ENCODE measurements at places on chromosomes 7 and 10.

- no peak for DNase-seq
Measured at GRCh38 chr7:25839084-25839769, 312.8 kb upstream of the NFE2L3 start.

DNA sequence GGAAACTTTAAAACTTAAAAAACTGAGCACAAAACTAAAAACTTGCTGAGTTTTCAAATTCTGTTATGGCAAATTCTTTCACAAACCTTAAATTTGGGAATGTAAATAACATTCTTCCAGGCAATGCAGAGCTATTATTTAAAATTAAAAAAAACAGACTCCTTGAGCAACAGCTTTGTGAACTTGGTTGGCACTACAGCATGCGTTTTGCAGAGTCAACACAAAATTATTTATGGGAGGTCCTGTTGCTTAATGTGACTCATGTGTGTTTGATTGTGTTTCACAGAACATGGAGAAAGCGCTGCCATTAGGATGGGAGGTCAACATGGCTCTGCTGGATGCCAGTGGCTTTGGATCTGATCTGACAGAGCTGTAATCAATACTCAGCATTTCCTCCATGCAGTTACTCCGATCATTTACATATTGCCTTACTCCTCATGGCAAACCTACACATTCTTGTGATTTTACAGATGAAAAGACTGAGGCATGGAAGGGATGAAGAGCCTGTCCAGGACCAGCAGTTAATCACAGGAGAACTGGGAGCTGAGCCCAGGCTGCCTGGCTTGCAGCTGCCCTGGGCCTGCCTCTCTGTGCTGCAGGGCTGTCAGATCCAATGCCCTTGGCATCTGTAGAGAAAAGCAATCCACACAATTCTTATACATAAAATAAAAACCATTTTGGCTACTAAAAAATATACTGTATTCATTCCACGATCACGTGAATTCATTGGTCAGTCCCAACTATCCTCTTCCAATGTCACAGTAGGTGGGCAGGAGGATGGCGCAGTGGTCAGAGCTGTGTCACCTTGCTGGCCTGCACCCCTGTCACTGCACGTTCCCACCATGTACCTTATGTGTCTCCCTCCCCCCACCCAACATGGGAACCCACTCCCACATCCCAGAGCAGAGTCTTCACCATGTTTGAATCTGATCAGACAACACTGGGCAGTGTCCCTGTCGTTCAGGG is 200.9 kb downstream of the CXCL12 start:
- DNase-seq: no peak

GRCh38 chr7:55199418-55199817 is 165.7 kb upstream of the LANCL2 start:
- no peak for DNase-seq

DNA sequence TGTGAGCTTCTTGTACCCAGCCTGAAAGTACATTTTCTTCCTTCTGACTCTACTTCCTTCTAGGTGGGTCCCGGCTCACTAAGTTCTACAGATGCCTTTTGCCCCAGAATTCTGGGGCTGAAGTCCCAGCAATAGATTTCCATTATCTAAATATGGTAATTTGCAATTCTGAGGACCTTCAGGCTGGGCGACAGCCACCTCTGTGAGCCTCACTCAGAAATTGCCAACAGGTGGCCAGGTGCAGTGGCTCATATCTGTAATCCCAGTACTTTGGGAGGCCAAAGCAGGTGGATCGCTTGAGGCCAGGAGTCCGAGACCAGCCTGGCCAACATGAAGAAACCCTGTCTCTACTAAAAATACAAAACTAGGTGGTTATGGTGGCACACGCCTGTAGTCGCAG is 23.7 kb downstream of the CREM start:
- no peak for DNase-seq

GRCh38 chr7:120860156-120860555 is 2.2 kb upstream of the TSPAN12 start:
- DNase-seq: no peak

DNA sequence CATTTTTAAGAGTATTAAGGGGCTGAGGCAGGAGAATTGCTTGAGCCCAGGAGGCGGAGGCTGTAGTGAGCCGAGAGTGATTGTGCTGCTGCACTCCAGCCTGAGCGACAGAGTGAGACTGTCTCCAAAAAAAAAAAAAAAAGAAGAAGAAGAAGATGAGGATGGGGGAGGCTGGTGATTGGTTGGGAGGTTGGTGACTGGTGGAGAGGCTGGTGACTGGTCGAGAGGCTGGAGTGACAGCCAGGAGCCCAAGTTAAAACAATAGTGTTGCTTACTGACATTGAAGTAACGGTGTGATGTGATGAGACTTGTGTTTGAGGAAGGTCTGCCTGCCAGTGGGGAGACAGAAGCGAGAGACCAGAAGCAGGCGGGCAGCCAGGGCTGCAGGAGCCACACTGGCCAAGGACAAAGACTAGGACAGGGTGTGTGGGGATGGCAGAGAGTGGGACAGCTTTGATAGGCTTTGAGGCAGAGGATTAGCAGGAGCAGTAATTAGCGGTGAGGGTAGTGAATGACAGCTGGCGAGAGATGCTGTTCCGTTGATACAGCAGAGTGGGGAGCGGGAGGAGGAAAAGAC is 4.9 kb downstream of the SRRT start:
- no peak for DNase-seq

DNA sequence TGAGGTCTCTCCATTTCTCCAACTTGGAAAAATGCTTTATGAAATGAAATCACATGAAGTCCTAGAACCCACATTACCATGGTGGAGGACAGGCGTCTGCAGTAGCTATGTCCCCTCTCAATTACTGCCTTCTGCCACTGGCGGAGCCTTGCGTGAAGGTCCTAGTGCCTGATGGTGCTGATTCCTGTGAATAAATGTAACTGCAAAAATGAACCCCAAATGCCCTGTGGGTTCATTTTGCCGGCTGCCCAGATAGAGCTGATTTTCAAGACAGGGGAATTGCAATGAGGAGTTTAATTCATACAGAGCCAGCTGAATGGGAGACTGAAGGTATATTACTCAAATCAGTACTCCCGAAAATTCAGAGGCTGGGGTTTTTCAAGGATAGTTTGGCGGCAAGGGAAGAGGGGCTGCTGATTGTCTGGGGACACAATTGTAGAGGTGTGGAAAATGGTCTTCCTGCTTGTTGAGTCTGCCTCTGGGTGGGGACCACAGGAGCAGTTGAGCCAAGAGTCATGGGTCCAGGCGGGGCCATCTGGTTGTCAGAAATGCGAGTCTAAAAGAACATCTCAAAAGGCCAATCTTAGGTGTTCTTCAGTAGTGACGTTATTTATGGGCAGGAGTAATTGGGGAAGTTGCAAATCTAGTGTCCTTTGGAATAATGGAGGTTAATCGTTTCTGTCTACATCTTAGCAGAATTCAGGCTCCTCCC is 13.5 kb downstream of the PRF1 start:
- no peak for DNase-seq

GRCh38 chr10:71817831-71818655 is 33.0 kb downstream of the PSAP start:
- no peak for DNase-seq

GRCh38 chr10:73922007-73922863 is 11.3 kb downstream of the PLAU start:
- no peak for DNase-seq

DNA sequence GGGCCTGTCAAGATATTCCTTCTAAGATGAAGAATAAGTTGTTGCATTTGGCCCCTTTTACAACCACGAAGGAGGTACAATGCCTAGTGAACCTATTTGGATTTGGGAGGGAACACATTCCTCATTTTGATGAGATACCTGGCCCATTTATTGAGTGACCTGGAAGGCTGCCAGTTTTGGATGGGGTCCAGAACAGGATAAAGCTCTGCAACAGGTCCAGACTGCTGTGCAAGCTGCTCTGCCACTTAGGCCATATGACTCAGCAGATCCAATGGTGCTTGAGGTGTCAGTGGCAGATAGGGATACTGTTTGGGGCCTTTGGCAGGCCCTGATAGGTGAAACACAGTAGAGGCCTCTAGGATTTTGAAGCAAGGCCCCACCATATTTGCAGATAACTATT is 704.6 kb downstream of the CCSER2 start:
- no peak for DNase-seq

GRCh38 chr7:158281441-158281840 is 306.2 kb downstream of the PTPRN2 start:
- no peak for DNase-seq

DNA sequence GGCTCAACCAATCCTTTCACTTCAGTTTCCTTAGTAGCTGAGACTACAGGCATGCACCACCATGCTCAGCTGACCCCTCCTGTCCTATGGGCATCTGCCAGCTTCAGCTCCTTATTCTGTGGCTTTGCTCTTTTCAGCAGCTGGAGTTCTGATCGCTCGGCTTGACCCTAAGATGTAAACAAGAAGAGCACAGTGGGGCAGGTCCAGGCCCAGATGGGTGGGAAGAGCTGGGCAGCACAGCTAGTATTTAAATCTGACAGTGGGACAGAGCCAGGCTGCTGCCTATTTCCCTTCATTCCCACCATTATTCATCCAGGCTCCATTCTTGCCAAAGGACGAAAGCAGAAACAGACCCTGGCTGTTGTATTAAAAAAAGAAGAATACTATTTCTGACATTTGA is 494.9 kb upstream of the PODXL start:
- no peak for DNase-seq

DNA sequence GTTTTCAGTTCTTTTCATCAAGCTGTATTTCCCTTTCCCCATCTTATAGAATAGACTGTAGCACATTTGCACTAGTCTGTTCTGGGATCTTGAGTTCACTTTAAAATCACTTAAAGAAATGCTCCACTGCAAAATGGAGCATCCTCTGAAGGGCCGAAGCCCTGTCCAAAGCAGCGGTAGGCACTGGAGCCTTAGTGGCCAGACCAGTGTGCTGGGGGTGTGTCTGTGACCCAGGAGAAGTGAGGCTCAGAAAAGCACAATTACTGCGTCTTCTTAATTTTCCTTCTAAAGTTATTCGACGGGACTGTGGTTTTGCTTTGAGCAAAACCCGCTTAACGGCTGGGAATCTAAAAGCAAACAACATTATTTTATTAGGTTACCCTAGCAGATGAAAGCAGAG is 205.7 kb downstream of the SLC25A13 start:
- DNase-seq: no peak

DNA sequence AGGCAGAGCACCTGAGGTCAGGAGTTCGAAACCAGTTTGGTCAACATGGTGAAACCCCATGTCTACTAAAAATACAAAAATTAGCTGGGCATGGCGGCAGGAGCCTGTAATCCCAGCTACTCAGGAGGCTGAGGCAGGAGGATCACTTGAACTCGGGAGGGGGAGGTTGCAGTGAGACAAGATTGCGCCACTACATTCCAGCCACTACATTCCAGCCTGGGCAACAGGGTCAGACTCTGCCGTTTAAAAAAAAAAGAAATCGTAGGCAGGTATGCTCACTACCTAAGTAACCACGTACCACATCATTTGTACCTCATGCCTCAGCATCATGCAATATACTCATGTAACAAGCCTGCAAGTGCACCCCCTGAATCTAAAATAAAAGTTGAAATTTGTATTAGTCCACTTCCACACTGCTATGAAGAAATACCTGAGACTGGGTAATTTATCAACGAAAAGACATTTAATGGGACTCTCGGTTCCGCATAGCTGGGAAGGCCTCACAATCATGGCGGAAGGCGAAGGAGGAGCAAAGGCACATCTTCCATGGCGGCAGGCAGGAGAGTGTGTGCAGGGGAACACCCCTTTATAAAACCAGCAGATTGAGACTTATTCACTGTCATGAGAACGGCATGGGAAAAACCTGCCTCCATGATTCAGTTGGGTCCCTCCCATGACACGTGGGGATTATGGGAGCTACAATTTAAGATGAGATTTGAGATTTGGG is 8.1 kb upstream of the EIF4H start:
- no peak for DNase-seq

- DNase-seq: no peak
Measured at GRCh38 chr10:73209705-73210104, 37.4 kb downstream of the DNAJC9 start.

DNA sequence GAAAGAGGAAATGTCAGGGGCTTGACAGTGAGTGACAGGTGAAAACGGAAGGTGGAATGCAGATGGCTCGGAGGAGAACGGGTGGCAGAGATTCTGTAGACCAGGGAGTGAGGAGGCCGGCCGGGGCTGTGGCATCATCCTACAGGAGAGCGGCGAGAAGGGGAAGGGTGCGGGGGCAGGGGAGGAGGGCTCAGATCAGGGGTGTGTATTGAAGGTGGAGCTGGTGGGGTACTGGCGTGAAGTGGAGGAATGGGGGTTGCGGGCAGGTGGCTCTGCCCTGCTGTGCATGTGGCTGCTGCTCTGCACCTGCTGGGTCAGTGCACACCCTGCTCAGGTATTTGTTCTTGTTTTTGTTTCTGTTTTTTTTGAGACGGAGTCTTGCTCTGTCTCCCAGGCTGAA is 470.8 kb upstream of the FOXK1 start:
- no peak for DNase-seq

DNA sequence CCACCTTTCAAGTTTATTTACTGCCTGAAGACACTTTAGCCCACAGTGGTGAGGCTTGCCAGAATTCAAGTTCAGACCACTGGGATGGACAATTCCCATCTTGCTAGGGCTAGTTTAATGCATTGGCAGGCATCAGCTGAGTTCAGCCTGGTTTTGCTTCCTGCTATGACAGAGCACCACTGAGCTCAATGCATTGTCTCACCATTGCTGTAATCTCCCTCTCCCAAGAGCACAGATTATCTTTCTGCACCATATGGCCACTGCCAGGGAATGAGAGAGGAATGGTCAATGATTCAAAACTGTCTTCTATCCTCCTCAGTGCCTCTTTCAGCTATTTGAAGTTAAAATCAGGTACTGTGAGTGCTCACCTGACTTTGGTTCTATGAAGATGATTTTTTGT is 160.8 kb downstream of the XPNPEP1 start:
- DNase-seq: no peak

GRCh38 chr10:108327706-108328105 is 1163.2 kb upstream of the SORCS1 start:
- no peak for DNase-seq

GRCh38 chr10:92750791-92751533 is 61.2 kb downstream of the HHEX start:
- DNase-seq: no peak

GRCh38 chr7:129828989-129829736 is 123.6 kb downstream of the UBE2H start:
- DNase-seq: no peak

GRCh38 chr10:60433684-60434083 is 44.0 kb upstream of the ANK3 start:
- DNase-seq: no peak

DNA sequence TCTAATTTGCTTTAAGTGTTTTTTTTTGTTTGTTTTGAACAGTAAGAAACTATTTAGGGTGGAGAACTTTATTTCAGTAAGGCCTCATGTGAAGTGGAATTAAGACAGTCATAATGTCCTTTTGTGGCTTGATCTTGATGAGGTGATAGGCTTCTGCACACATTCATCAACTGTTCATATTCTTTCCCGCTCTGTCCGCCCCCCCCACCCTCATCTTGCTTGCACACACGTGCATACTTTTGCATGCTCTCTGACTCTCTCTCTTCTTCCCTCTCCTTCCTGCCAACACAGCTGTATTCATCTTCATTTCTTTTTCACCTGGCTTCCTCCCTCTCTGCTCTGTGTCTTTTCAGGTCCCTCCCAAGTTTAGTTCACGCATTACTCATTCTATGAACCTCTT is 429.6 kb downstream of the AUTS2 start:
- no peak for DNase-seq
